NCI-H524 treated with DMSO at 0.1 percent for 48 hours (cell line): ENCODE measurements at places on chromosomes 2 and 18.

DNA sequence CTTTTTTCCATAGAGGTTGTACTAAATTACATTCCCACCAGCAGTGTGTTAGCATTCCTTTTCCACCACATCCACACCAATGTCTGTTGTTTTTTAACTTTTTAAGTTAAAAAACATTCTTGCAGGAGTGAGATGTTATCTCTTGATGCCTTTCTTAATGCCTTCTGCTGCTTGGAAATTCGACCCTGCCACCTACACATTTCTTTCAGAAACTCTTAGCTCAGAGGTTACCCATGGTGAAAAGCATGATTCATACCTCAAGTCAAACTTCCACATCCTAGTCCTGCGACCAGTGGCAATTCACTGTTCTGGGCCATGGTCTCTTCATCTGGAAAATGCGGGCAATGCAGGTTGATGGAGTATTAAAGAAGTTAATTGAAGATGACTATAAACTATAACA lies 12.7 kb upstream of the HNMT start:
- no peak for DNase-seq

DNA sequence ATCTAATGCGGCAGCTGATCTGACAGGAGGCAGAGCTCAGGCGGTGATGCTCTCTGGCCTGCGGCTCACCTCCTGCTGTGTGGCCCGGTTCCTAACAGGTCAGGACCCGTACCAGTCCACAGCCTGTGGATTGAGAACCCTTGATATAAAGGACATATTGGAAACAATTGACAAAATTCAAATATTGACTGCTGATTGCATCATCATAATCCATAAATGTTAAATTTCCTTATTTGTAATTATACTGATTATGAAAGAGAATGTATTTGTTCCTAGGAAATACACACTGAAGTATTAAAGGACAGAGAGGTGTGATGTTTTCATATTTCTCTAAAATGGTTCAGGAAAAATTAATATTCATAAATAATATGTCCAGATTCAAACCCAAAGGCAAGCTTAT lies 63.8 kb upstream of the SRD5A2 start:
- DNase-seq: no peak

GRCh38 chr2:12008425-12009061 lies 262.1 kb downstream of the LPIN1 start:
- no peak for DNase-seq

DNA sequence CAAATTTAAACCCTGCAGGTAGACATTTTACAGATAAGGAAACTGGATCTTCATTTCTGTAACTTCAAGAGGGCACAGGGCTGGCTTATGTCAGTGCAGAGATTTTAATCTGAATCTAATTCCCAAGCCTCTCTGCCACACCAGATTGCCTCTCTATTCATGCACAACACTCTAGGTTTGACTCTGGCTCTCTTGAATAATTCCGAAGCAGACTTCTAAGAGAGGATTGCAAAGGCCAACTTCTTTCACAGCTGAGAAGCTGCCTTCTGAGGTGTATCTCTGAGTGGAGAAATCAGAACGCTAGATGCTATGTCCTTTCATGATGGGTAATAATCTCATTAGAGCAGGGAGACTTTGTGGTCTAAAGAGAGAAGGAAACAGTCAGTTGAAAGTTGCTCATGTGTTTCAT lies 20.1 kb upstream of the MGAT5 start:
- DNase-seq: no peak

DNA sequence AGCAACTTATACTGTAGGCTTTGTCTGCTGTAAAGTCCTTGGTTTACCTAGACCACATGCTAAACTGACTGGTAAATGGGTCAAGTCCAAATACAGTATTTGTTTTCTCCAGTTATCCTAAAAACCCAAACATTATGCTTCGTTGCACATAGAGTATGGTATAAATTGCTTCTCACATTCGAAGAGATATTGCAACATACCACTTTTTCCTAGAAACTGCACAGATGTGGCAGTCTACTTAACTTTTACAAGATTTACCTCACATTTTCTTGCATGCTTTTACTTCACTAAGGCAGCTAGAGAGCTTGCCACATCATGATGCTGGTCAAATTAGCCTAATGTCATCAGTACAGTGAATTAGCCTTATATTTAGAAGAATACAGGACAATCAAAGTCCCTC lies 66.0 kb upstream of the SCN7A start:
- DNase-seq: no peak

GRCh38 chr2:10835052-10835970 lies 22.7 kb upstream of the PDIA6 start:
- DNase-seq: peak; percentile 49

- DNase-seq: peak; percentile 3
These were observed 179.4 kb downstream of the DOK6 start for GRCh38 chr18:69580107-69580506.

GRCh38 chr2:235749771-235750160 lies 255.9 kb downstream of the AGAP1 start:
- DNase-seq: no peak

GRCh38 chr2:45210462-45211195 lies 201.4 kb upstream of the SIX2 start:
- DNase-seq: no peak

- DNase-seq: no peak
These were observed 23.0 kb downstream of the BIN1 start for GRCh38 chr2:127083819-127084503.

- DNase-seq: no peak
These were observed 13.1 kb upstream of the SATB2 start for GRCh38 chr2:199470672-199471442.

GRCh38 chr2:48600917-48601316 lies 16.7 kb upstream of the GTF2A1L start:
- DNase-seq: no peak

GRCh38 chr2:239814861-239815601 lies 210.1 kb downstream of the NDUFA10 start:
- no peak for DNase-seq

GRCh38 chr2:18356676-18357075 lies 203.8 kb downstream of the RDH14 start:
- no peak for DNase-seq

- no peak for DNase-seq
These were observed 91.2 kb upstream of the CCDC195 start for GRCh38 chr2:224807153-224807964.

GRCh38 chr2:105325389-105325963 lies 4.1 kb downstream of the TGFBRAP1 start:
- DNase-seq: no peak

DNA sequence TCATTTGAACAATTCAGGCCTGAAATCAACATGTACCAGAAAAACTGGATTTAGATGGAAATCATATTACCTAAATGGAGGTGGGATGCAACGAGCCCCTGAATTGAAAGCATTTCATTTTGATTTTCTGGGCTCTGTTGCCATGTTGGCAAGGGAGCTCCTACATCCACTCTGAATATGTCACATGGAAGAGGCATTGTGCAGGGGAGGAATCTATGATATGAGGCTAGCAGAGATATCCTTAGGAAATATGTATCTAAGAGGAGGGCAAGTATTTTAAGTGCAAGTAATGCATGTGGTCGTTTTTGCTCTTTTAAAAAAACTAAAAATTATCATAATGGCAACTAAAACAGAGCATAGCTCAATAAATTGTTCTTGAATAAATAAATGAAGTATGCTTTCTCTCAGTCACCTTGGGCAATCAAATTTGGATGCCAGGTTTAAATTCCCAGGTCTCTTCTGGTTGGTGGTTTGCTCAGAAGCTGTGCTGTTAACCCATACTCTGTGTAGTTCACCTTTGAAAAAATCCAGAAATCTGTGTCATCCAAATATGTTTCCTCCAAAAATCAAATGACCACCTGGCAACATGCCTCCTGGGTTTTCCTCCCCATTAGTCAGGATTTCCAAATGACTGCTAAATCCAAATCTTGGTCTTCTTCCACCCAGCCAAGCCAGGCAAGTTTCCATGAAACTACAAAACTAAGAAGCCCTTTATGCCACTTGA lies 6.5 kb upstream of the LGALSL start:
- no peak for DNase-seq

GRCh38 chr2:144099340-144099739 lies 420.6 kb downstream of the ZEB2 start:
- DNase-seq: no peak

DNA sequence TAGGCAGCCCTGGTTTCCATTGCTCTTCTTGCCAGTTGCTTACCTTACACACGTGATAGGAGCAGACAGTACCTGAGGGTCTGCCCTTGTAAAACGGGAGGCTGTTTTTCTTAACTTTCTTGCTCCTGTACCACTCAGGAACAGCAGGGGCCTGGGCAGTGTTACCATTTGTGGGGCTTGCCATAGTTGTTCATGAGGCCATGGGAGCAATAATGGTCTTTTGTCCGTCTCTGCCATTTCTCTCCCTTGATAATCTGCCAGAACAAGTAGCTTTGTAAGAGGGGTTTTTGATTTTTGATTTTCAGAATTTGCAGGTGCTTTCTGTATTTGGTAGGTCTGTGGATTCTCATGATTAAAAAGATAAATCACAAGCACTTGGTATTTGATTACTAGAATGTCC lies 259.0 kb downstream of the PHLPP1 start:
- DNase-seq: no peak

- no peak for DNase-seq
These were observed 58.4 kb upstream of the POMC start for GRCh38 chr2:25226827-25227226.
